Natural killer cell (primary cell): ENCODE measurements at places on chromosomes 13 and 19. TPM values are rescaled to one million over a fixed set of nuclear protein-coding genes. Genes with fewer than 3 reads are reported as not detected.

PLK5 gene
- total RNA-seq = not detected

SIGLEC7 gene
- total RNA-seq = 56.0 TPM

KIR2DL1 gene
- total RNA-seq = 70.8 TPM

IRF3 gene
- 179 TPM for total RNA-seq

PCP2 gene
- 8.4 TPM for total RNA-seq

KLK8 gene
- total RNA-seq = not detected

ZNF575 gene
- 1.9 TPM for total RNA-seq

TEX26 gene
- total RNA-seq = not detected

DCAF15 gene
- total RNA-seq = 121 TPM

PSG6 gene
- total RNA-seq = not detected

MCEMP1 gene
- total RNA-seq = 0.59 TPM

MAST1 gene
- total RNA-seq = 0.07 TPM

ARHGAP35 gene
- 40.2 TPM for total RNA-seq

FAAP24 gene
- total RNA-seq = 1.8 TPM

IL27RA gene
- 38.4 TPM for total RNA-seq

CDC34 gene
- total RNA-seq = 101 TPM

SLC5A5 gene
- total RNA-seq = 0.25 TPM

- H3K4me1 ChIP-seq = no peaks in the 10 kb centered on the region
- H3K27me3 ChIP-seq = no peaks in the 10 kb centered on the region
- no peak overlapping the region for H3K27ac ChIP-seq
- no peak overlapping the region for H3K4me3 ChIP-seq
- no peak for DNase-seq
Measured at GRCh38 chr19:50750010-50750409, 20.3 kb upstream of the GPR32 start.

- no peak for DNase-seq
- no peaks in the 10 kb centered on the region for H3K27me3 ChIP-seq
- H3K4me1 ChIP-seq = peaks cover 62% of the 10 kb centered on the region
Measured at GRCh38 chr19:39448271-39448670, 2.9 kb downstream of the SUPT5H start.

GRCh38 chr13:20331949-20332348, 99.8 kb upstream of the GJB6 start:
- no peak overlapping the region for H3K27ac ChIP-seq
- no peaks in the 10 kb centered on the region for H3K36me3 ChIP-seq
- no peak for DNase-seq
- H3K4me3 ChIP-seq = no peak overlapping the region
- no peaks in the 10 kb centered on the region for H3K4me1 ChIP-seq

DNA sequence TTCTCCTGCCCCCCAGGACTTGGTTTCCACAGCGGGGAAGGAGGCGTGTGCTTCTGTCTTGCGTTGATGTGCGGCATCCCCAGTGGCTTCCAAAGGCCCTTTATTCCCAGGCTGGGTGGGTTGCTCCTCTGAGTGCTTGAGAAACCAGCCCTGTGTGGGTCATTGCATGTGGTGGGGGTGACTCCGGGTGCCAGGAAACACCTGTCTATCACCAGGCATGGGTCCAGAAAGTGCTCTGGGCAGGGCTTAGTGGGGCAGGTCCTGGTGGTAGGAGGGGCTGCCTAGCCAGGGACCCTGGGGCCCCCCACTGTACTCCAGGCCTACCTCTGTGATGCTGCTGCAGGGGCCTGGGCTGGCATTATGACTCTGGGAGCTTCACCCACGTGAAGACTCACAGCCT, 9.6 kb downstream of the DDA1 start:
- peaks cover 2% of the 10 kb centered on the region for H3K4me1 ChIP-seq
- no peak overlapping the region for H3K27ac ChIP-seq
- no peak overlapping the region for H3K4me3 ChIP-seq
- H3K36me3 ChIP-seq = peaks cover 41% of the 10 kb centered on the region

GRCh38 chr13:24232037-24232436, 71.5 kb downstream of the SPATA13 start:
- DNase-seq = no peak
- no peak overlapping the region for H3K27ac ChIP-seq
- no peak overlapping the region for H3K4me3 ChIP-seq

- no peaks in the 10 kb centered on the region for H3K27me3 ChIP-seq
- no peak for DNase-seq
- H3K36me3 ChIP-seq = no peaks in the 10 kb centered on the region
- no peaks in the 10 kb centered on the region for H3K4me1 ChIP-seq
- H3K27ac ChIP-seq = no peak overlapping the region
- no peak overlapping the region for H3K4me3 ChIP-seq
Measured at GRCh38 chr13:42164557-42165125, 107.3 kb upstream of the AKAP11 start.

- no peaks in the 10 kb centered on the region for H3K36me3 ChIP-seq
- peaks cover 19% of the 10 kb centered on the region for H3K4me1 ChIP-seq
- no peak overlapping the region for H3K4me3 ChIP-seq
- H3K27ac ChIP-seq = no peak overlapping the region
- H3K27me3 ChIP-seq = peaks cover 7% of the 10 kb centered on the region
- DNase-seq = no peak
Measured at GRCh38 chr19:13060233-13060963, 42.3 kb downstream of the LYL1 start.

GRCh38 chr13:20160306-20161274, at the start of gene GJA3:
TSS of gene GJA3 (minus strand) at chr13:20161052. CDS start at chr13:20143288, 17,764 bp downstream.
- no peaks in the 10 kb centered on the region for H3K36me3 ChIP-seq
- peak within 1 kb of the TSS; percentile 23 for H3K4me3 ChIP-seq
- H3K27ac ChIP-seq = no peak within 1 kb of the TSS
- peaks cover 10% of the 10 kb centered on the region for H3K4me1 ChIP-seq
- DNase-seq = peak; percentile 69
- peaks cover 26% of the 10 kb centered on the region for H3K27me3 ChIP-seq

- DNase-seq = peak; percentile 32
- no peaks in the 10 kb centered on the region for H3K4me1 ChIP-seq
- peaks cover 3% of the 10 kb centered on the region for H3K27me3 ChIP-seq
- no peak overlapping the region for H3K27ac ChIP-seq
- no peak overlapping the region for H3K4me3 ChIP-seq
- no peaks in the 10 kb centered on the region for H3K36me3 ChIP-seq
Measured at GRCh38 chr19:54684527-54684926, 21.7 kb downstream of the LILRB4 start.

- no peak overlapping the region for H3K27ac ChIP-seq
- no peak for DNase-seq
Measured at GRCh38 chr13:72689181-72689696, 38.2 kb downstream of the MZT1 start.

DNA sequence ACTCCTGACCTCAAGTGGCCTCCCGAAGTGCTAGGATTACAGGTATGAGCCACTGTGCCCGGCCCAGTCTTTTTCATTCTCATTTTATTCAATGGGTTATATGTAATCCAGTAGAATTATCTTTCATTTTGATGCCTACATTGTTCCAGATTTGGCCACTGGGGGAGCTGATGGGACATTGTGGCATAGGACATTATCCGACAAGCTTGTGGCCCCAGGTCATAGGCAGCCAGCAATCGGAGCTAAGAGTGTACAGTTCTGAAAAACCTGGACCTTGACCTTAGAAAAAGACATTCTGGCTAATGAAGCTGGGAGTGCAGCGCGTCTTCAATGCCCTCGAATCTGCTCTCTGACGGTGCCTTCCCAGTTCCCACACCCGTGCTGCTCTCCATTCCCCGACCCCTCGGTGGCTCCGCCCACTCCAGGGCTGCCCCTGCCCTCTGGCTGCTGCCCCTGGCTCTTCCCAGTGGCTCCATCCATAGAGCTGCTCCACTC, 108.7 kb downstream of the TEX29 start:
- DNase-seq = peak; percentile 49
- no peaks in the 10 kb centered on the region for H3K36me3 ChIP-seq
- no peak overlapping the region for H3K27ac ChIP-seq
- H3K27me3 ChIP-seq = no peaks in the 10 kb centered on the region
- H3K4me3 ChIP-seq = no peak overlapping the region

- H3K4me3 ChIP-seq = no peak overlapping the region
- H3K27ac ChIP-seq = no peak overlapping the region
- no peak for DNase-seq
- no peaks in the 10 kb centered on the region for H3K4me1 ChIP-seq
- H3K36me3 ChIP-seq = no peaks in the 10 kb centered on the region
Measured at GRCh38 chr13:79898202-79898826, 417.4 kb downstream of the NDFIP2 start.

DNA sequence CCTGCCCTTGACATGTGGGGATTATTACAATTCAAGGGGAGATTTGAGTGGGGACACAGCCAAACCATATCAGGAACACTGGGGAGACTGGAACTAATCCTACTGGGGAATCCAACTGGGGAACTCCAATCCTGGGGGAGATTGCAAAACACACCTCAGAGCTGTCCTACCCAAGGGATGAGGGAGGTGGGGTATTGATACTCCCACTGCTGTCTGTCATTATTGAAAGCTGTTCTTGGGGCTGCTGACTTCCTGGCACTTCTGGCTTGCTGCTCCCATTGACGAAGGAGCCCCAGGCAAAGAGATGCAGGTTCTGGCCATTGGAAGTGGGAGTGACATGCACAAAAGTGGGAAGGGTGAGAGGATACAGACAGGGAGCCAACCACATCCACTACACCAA, 24.7 kb upstream of the POP4 start:
- no peaks in the 10 kb centered on the region for H3K36me3 ChIP-seq
- H3K27me3 ChIP-seq = no peaks in the 10 kb centered on the region
- no peak overlapping the region for H3K27ac ChIP-seq
- H3K4me1 ChIP-seq = no peaks in the 10 kb centered on the region
- H3K4me3 ChIP-seq = no peak overlapping the region

DNA sequence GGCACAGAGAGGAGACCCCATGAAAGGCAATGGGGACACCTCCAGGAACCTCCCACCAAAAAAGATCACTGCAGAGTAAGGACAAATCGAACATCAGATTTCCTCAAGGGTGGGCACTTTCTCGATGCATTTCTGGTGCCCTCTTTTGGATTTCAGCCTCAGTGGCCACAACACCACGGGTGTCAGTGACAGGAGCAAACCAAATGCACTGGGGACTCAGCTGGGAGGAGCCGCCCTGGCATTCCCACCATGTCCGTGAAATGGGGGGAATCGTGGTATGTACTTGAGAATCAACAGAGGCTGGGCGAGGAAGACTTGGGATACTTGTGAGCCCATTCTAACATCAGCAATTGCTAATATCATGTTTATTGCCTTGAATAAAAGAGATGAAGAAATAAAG, 16.3 kb downstream of the FAM187B start:
- H3K27ac ChIP-seq = peak overlapping the region; percentile 99
- H3K4me1 ChIP-seq = peaks cover 85% of the 10 kb centered on the region
- H3K4me3 ChIP-seq = no peak overlapping the region
- no peaks in the 10 kb centered on the region for H3K36me3 ChIP-seq

- peaks cover 30% of the 10 kb centered on the region for H3K4me1 ChIP-seq
- peak overlapping the region; percentile 69 for H3K27ac ChIP-seq
- peak; percentile 66 for DNase-seq
- no peaks in the 10 kb centered on the region for H3K27me3 ChIP-seq
- peak overlapping the region; percentile 49 for H3K4me3 ChIP-seq
- no peaks in the 10 kb centered on the region for H3K36me3 ChIP-seq
Measured at GRCh38 chr19:54387991-54388801, 23.5 kb upstream of the LAIR1 start.

GRCh38 chr13:78317030-78317429, 286.3 kb downstream of the POU4F1 start:
- no peak overlapping the region for H3K4me3 ChIP-seq
- no peaks in the 10 kb centered on the region for H3K36me3 ChIP-seq

- H3K4me1 ChIP-seq = peaks cover 3% of the 10 kb centered on the region
- no peaks in the 10 kb centered on the region for H3K27me3 ChIP-seq
- H3K4me3 ChIP-seq = no peak overlapping the region
- H3K27ac ChIP-seq = no peak overlapping the region
- DNase-seq = peak; percentile 77
- H3K36me3 ChIP-seq = no peaks in the 10 kb centered on the region
Measured at GRCh38 chr13:99028890-99029289, 51.0 kb upstream of the DOCK9 start.

- no peak for DNase-seq
- H3K27me3 ChIP-seq = no peaks in the 10 kb centered on the region
- no peak overlapping the region for H3K27ac ChIP-seq
- H3K36me3 ChIP-seq = no peaks in the 10 kb centered on the region
- H3K4me1 ChIP-seq = peaks cover 9% of the 10 kb centered on the region
Measured at GRCh38 chr19:54888239-54888638, 14.2 kb downstream of the FCAR start.

DNA sequence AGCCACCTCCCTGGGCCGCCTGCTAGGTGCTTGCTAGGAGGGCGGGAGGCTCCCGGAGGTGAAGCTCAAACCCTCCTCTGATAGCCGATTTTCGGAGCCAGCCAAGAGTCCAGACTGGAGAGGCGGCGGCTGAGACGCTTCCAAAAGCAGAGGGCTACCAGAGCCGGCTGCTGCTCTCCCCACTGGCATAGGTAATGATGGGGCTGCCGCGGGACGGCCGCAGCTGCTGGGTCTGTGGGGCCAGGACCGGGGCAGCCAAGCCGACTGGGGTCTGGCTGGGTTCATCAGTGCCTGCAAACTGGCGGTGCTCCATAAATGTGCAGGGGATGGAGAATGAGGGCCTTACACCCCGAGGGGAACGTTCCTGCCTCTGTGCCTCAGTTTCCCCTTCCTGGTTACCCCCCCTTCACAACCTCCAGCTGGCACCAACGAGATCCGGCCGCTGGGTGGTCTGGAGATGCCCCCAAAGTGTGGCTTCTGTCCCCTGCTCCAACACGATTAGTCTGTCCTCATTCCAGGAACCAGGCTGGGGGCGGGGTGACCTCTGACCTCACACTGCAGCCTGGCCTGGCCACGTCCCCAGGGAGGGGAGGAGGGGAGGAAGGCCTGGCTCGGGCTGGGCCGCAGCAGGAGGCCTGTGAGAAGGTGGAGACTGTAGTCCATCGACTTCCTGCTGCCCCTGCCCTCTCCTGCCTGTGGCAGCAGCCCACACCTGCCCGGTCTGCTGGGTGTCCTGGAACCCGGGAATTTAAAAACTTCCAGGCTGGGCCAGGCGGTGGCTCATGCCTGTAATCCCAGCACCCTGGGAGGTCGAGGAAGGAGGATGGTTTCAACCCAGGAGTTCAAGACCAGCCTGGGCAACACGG, 3.8 kb upstream of the WDR18 start:
- no peaks in the 10 kb centered on the region for H3K27me3 ChIP-seq
- H3K27ac ChIP-seq = no peak overlapping the region
